Cardiac muscle cell (in vitro differentiated cells and primary cell): ENCODE measurements at places on chromosomes 5 and 9. TPM values are rescaled to one million over a fixed set of nuclear protein-coding genes. Genes with fewer than 3 reads are reported as not detected.

DNA sequence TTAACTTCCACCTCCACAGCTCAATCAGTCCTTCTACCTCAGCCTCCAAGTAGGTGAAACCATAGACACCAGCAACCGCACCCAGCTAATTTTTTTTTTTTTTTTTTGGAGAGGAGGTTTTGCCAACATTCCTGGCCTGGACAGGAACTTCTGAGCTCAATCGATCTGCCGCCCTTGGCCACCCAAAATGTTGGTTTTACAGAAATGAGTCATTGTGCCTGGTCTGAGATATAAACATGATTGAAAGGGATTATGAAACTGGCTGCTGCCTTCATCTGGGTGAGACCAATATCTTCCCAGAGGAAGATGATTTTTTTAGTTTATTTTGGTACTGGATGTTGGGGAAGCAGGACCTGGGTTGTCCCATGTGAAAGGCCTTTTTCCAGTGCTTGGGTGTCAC lies 9.2 kb downstream of the TAF11L12 start:
- DNase-seq, result no peak
- no peak overlapping the region for H3K4me3 ChIP-seq
- H3K27me3 ChIP-seq, result no peaks in the 10 kb centered on the region
- no peaks in the 10 kb centered on the region for H3K4me1 ChIP-seq
- no peak overlapping the region for H3K27ac ChIP-seq

- DNase-seq, result no peak
- no peaks in the 10 kb centered on the region for H3K27me3 ChIP-seq
- H3K36me3 ChIP-seq, result no peaks in the 10 kb centered on the region
- H3K4me3 ChIP-seq, result no peak overlapping the region
- no peak overlapping the region for H3K27ac ChIP-seq
- H3K4me1 ChIP-seq, result no peaks in the 10 kb centered on the region
These were observed 219.6 kb downstream of the WDR70 start for GRCh38 chr5:37598733-37599132.

DNA sequence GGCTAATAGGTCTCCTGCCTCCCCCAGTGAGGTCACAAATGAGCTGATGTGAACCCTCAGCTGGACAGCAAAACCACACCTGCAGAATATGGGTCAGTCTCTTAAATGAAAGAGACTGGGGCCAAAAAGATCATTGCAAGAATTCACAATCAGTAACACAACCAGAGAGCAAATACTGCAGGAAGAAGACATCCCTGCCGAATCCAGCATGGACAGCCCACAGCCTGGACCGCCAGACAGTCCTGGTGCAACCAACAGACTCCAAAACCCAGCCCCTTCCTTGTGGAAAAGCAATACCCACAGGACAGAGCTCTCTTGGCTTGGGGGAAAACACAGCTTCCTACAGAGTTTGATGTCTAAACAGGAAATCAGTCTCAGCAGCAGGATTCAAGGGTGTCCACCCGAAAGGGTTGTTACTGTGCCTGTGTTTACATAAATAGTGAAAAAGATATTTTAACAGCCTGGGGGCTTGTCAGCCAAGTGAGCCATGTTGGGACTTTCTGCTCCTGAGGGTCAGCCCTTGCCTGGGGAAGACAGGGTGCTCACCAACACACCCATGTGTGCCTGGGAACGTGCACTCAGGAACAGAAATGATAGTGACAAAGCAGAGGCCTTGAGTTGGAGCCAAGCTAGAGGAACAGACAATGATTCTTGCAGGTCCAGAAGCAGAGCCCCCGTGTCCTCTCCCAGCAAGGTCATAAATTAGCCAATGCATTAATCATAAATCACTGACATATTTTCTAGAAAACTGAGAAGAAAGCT lies 106.2 kb downstream of the SEMA5A start:
- no peaks in the 10 kb centered on the region for H3K27me3 ChIP-seq
- no peak for DNase-seq
- H3K36me3 ChIP-seq, result no peaks in the 10 kb centered on the region

- H3K27ac ChIP-seq, result no peak overlapping the region
- no peak for DNase-seq
- no peaks in the 10 kb centered on the region for H3K36me3 ChIP-seq
- H3K4me1 ChIP-seq, result no peaks in the 10 kb centered on the region
These were observed 3.0 kb upstream of the CAST start for GRCh38 chr5:96659170-96659569.

- no peak overlapping the region for H3K4me3 ChIP-seq
- DNase-seq, result no peak
- H3K27ac ChIP-seq, result no peak overlapping the region
- H3K36me3 ChIP-seq, result no peaks in the 10 kb centered on the region
- H3K27me3 ChIP-seq, result no peaks in the 10 kb centered on the region
These were observed 133.3 kb upstream of the IFNE start for GRCh38 chr9:21615446-21615845.

DNA sequence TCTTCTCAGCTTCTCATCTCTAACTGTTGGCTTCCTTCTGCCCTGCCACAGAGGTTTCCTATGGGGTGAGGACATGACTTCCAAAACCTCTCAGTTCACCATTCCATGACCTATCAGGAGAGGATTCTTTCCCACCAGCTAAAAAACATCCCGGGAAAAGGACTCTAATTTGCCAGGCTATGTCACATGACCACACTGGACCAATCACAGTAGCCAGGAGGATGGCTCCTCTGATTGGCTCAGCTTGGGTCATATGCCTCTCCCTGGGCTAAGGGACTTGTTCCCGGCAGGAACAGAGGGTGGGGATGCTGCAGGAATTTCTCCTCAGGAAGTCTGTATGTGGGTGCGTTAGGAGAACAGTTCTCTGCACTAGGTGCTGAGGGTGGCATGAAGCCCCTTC lies 40.3 kb upstream of the XPA start:
- no peaks in the 10 kb centered on the region for H3K4me1 ChIP-seq
- no peak for DNase-seq
- peaks cover 31% of the 10 kb centered on the region for H3K27me3 ChIP-seq
- no peak overlapping the region for H3K27ac ChIP-seq

The HDHD3 gene
- 28.4 and 32.1 TPM in 2 replicates for polyA plus RNA-seq

The CCDC152 gene
- 6.5 and 7.1 TPM in 2 replicates for polyA plus RNA-seq

The PRLR gene
- polyA plus RNA-seq, result not detected in 2 replicates
